ENCODE measurements at places on chromosomes 4 and X. TPM values are rescaled to one million over a fixed set of nuclear protein-coding genes. Genes with fewer than 3 reads are reported as not detected.

- no peak for DNase-seq
Measured at GRCh38 chrX:20594985-20595384, 328.3 kb upstream of the RPS6KA3 start.

Gene ADH1B
- polyA plus RNA-seq = 864 TPM

GRCh38 chrX:119411959-119412358 lies 12.8 kb downstream of the SLC25A43 start:
- no peak for DNase-seq

DNA sequence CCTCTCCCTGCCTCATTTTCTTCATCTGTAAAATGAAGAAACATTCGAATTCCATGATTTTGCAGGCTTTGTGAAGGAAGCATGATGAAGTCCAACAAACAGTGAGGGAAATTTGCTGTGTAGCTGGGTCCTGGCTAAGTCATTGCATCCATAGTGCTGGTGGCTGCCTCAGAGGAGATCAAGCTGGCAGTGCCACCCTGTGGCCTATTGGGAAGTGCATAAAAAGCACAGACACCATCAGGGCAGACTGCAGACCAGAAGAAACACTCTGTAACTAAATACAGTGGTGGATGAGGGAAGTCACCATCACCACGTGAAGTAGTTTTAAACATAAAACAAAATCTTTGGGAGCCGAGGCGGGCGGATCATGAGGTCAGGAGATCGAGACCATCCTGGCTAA lies 40.7 kb upstream of the DDX3X start:
- no peak for DNase-seq

DNA sequence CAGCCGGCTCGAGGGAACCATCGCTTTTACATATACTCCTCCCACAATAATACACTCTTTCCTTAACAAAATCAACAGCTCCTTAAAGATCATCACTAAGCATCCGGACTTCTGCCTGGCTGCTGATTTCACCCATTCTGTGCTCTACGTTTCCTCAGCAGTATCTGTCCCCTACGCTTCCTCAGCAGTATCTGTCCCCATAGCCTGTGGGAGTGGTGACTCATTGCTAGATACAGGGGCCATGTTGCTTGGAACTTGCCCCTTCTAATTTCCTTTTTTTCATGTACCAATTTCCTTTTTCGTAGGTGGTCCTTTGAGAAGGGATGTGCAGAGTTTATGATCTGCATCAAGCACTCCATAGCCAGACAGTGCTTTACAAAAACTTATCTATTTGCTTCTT lies 18.6 kb downstream of the MAP3K15 start:
- no peak for DNase-seq

DNA sequence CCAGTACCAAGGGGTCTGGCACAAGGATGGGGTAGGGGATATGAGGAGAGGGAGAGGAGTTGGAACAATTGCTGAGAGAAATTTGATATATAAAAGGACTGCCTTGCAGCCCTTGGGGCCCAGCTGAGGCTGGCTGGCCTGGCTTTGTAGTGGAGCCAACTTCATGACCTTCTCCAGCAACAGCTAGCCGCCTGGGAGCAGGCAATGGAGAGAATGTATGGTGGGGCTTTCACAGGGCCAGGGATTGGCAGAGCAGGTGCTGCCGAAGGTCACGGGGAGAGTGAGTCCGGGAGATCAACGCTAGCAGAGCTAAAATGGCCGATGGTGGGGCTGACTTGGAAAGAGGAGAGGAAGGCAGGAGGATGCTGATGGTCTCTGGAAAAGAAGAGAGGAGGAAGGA lies 120.4 kb upstream of the SMIM10 start:
- DNase-seq = no peak

- no peak for DNase-seq
Measured at GRCh38 chr4:16270454-16271328, 44.4 kb upstream of the TAPT1 start.

GRCh38 chr4:157045507-157046127 lies 30.3 kb upstream of the GLRB start:
- DNase-seq = no peak

- no peak for DNase-seq
Measured at GRCh38 chrX:32774966-32775365, 436.4 kb downstream of the DMD start.

Gene SPANXN4
- not detected for polyA plus RNA-seq

DNA sequence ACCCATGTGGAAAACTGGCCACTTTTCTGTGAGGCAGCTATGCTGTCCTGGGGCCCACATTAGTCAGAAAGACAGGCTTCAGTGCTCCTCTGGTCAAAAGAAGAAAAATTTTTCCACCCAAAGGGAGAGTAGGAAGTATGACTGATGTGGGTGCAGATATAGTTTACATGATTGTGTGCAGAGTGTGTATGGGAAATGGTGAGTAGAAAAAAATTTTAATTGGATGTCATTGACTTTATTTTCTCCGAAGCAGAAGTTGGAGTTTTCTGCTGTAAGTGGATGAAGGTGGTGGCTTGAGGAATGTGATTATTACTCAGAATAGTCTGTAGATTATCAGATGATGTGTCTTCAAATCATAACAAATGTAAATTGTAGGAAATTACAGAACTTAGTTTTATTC lies 241.5 kb upstream of the IGFBP7 start:
- DNase-seq = no peak

GRCh38 chr4:156390599-156391324 lies 437.1 kb upstream of the CTSO start:
- DNase-seq = no peak

DNA sequence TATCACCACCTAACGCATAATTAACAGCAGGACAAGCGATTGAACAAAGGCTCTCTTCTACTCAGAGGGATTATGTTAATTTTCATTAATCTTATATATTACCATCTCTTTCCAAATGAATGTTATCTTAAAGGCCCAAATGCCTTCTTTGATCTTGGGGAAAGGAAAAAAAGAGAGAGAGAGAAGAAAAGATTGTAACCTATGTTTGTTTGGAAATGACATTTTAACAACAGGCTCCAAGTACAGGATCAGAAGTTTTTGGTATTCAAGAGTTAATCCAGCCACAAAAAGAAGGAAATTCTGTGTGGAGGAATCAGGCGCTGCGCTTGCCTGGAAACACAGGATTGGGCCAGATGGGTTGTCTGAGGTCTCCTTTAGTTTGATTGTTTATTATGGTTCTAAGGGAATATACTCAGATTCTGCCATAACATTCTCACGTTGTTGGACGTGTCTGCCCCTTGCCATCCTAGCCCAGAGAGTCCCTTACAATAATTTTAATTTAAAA lies 100.7 kb upstream of the STX18 start:
- no peak for DNase-seq

GRCh38 chr4:55435141-55435841 lies 39.5 kb downstream of the TMEM165 start:
- DNase-seq = no peak

GRCh38 chr4:168143601-168144000 lies 51.3 kb downstream of the ANXA10 start:
- no peak for DNase-seq

DNA sequence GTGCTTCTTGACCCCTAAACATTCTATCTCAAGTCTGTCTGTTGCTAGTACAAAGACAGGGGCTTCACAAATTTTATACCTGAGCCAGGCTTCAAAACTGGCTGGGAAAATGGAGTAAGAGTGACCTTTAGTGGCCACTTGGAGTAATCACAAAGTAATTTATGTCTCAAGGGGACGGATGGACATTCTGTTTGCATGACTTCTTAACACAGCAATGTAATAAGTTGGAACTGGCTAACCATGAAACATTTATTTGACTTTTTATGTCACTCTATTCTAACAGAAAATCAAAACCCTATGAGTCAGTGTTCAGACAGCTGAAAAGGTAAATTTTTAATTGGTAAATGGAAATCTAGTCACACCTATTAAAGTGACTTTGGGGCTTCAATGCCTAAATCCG lies 600.6 kb downstream of the ANKRD50 start:
- peak; percentile 73 for DNase-seq

Gene GLRA3
- polyA plus RNA-seq = 0.01 TPM

Gene XAGE3
- not detected for polyA plus RNA-seq

GRCh38 chr4:72442715-72443114 lies 126.3 kb downstream of the ADAMTS3 start:
- DNase-seq = no peak

- DNase-seq = no peak
Measured at GRCh38 chrX:124863303-124863702, 456.4 kb upstream of the TEX13C start.

DNA sequence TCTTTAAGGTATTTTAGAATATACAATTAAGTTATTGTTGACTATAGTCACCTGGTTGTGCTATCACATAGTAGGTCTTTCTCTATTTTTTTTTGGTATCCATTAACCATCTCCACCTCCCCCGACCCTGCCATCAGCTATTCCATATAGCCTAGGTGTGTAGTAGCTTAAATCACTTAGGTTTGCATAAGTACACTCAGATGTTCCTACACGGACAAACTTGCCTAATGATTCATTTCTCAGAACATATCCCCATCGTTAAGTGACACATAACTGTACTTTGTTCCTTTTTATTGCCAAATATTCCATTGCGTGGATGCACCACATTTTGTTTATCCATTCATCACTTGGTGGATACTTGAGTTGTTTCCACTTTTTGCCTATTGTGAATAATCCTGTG lies 67.9 kb downstream of the SLAIN2 start:
- no peak for DNase-seq

GRCh38 chr4:53783208-53783859 lies 192.0 kb upstream of the LNX1 start:
- DNase-seq = no peak

DNA sequence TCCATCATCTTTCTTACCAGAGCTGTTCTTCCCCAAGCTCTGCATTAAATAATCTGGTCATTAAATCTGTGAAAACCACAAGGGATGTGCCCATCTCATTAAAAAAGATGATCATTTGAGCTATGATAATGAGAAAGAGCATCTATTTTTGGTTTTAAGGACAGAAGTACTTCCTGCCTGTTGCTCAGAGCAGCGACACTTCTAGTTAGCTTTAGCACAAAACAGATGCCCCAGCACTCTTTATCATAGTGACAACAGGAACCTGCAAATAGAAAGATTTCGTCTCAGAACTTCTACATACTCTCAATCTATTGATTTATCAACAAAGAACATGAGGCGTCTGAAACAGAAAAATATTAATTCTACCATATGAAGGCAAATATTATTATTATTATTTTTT lies 140.1 kb downstream of the APBB2 start:
- DNase-seq = no peak

Gene ATP10D
- 12.3 TPM for polyA plus RNA-seq

GRCh38 chr4:124541652-124542420 lies 170.7 kb downstream of the ANKRD50 start:
- DNase-seq = no peak

- no peak for DNase-seq
Measured at GRCh38 chr4:134465417-134465816, 263.8 kb upstream of the PABPC4L start.

- no peak for DNase-seq
Measured at GRCh38 chr4:107792711-107793110, 32.0 kb upstream of the SGMS2 start.

GRCh38 chr4:41935652-41936021 lies 408 bp downstream of the TMEM33 start:
- no peak for DNase-seq
